Effector CD8-positive, alpha-beta T cell (primary cell): ENCODE measurements at places on chromosomes 4 and X.

GRCh38 chr4:180341926-180342325 lies 1901.3 kb upstream of the TENM3 start:
- no peak for DNase-seq

DNA sequence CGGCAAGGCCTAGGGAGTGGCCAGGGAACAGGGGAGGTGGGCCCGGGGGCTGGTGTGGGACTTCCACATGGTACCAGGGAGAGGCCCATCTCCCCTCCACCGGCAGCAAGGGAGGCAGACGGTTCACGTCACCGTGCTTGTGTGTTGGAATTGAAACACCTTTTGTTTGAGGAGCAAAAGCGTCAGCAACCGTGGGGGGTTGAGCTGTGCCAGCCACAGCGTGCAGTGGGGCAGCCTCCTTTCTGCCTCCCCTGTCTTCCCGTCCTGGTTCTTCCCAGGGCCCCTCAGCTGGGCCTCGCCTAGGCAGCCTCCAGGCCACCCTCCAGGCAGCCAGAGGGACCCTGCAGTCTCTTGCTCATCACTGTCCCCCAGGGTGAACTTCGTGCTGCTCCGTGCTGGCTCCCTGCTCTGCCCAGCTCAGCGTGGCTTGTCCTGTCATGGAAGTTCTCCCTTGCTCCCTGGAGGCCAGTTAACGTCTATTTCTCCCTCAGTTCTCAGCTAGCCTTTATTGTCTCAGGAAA lies 32.1 kb upstream of the HGFAC start:
- DNase-seq = no peak

DNA sequence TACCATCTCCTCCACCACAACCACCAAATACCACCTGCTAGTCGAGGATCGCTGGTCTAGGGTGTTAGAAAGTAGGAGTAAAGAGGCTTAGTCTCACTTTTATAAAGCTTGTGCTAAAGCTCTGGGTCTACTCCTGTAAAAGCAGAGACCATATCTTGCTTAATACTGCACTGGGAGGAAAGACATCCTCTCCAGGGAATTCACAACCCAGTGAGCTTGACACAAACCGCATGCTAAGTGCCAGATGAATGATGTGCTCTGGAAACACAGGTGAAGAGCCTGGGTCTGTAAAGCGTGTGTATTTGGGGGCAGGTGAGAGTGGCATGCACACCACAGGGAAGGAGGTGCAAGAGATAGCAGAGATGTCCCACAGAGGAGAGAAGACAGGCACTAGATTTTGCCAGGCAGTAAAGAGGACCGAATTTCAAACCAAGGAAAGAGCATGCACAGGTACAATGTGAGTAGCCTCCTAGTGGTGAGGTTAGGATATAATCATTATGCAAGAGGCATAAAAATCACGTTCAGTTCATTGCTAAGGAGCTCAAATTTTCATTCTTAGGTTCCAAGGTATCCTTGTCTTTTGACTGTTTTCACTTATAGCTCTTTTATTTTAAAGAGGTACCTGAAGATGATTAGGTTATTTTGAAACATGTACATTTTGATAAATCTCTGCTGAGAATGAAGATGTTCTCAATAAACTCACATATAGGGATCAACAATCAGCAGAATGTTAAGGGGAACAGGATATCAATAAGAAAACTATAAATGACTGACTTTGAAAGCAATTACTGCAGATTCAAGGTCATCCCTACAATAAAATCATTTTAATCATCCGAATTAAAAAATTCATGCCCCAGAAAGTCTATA lies 20.7 kb downstream of the TAPT1 start:
- DNase-seq = no peak

GRCh38 chr4:7623468-7623867 lies 188.7 kb upstream of the PSAPL1 start:
- DNase-seq = no peak

GRCh38 chr4:40419231-40419912 lies 84.2 kb downstream of the CHRNA9 start:
- DNase-seq = no peak

GRCh38 chrX:112840382-112841113 lies at the start of gene AMOT:
AMOT (minus strand) TSS chrX:112840831; CDS start chrX:112823126, 17,705 bp downstream.
- peak; percentile 50 for DNase-seq

DNA sequence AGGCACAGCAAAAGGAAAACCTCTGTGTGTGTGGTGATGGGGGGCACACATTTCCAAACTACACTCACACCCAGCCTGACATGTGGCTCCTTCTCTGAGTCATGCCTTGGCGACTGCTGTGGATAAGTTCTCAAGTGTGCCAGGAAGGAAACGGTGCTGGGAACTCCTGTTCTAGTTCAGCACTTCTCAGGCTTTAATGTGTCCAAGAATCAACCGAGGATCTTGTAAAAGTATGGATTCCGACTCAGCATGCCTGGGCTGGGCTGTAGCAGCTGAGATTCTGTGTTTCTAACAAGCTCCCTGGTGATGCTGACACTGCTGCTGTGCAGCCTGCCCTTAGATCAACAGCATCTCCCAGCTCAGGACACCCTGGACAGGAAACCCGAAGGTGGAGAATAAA lies 20.2 kb downstream of the CLNK start:
- DNase-seq = no peak

- no peak for DNase-seq
Measured at GRCh38 chr4:25484243-25484721, 107.2 kb downstream of the ANAPC4 start.

DNA sequence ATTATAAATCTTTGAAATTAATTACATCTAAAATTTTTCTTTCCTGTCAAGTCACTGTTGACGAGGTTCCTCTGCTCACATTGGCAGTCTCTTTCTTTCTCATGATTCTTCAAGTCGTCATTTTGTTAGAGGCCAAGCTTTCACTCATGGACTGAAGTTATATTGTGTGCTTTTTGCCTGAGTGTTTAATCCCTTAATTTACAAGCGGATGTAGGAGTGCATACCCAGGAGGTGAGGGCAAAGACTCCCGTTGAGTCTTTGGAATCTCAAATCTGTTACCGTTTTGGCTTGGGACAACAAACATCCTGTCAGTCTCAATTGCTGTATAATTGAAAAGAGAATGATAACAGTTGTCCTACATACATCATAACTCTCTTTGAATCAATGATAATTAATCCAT lies 345.0 kb downstream of the TRIML1 start:
- DNase-seq = no peak

DNA sequence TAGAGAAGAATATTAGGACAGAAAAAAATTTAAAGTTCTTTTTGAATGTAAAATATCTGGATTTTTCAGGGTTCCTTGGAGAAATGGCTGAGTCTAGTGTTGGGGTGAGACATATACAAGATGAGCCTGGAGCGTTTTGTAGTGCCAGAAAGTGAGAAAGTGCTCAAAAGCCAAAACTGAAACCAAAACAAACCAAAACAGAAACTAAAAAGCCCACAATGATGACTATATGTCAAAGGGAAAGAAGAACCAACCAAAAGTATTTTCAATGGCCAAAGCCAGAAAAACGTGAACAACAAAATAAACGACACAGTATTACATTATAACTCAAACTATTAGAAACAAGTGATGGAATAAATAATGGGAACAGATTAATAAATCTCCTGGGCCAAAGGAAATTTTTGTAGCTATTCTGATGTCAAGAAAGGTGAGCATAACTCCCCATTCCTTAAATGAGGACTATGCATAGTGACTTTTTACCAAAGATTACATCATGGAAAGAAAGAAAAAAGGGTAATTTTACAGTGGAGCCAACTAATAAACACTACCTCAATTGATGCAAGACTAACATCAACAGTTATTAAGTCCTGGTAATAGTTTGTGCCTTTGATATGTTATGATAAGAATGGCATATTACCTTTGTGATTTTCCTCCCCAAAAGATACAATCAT lies 1137.6 kb downstream of the C4orf33 start:
- no peak for DNase-seq

DNA sequence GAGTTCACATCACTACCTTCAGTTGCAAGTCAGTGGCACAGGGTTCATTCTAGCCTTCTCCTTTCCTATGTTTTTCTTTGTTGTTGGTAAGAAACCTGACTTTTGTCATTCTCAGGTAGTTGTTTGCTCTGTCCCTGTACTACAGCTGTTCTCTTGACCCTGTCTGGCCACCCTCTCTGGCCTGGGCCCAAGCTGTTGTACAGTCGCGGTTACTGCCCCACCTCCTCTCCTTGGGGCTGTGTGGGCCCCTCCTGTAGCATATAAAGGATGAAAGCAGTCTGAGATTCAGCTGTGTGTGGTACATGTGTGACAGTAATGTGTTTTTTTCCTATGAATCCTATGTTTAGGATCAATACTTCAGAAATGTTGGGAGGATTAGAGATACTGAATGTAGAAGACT lies 12.5 kb downstream of the MOB1B start:
- no peak for DNase-seq

DNA sequence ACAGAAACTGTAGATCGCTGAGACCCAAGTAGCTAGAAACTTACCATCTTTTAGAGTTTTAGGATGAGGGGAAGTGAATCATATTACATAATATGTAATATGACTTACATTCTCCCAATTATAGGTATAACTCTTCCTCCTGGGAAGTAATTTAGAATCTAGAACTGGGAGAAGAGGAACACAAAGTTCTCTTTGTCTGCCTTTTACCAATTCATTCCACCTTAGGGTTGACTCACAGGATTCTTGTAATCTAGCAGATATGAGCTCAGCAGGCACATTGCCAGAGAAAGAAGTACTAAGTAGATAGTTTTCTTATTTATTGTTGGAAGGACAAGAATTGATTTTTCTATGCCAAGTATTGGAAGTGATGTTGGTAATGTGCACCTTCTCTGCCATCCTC lies 58.0 kb upstream of the CCSER1 start:
- DNase-seq = no peak

DNA sequence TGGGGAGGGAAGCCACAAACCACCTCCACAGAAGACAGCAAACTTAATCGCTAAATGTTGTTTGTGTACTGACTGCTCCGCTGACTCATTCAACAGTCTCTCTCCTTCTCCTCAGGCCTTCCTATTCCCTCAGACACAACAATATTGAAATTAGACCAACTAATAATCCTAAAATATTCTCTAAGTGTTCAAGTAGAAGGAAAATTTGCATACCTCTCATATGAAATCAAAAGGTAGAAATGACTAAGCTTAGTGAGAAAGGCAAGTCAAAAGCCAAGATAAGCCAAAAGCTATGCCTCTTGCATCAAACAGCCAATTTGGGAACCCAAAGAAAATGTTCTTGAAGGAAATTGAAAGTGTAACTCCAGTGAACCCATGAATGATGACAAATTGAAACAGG lies 75.7 kb upstream of the ARHGAP24 start:
- DNase-seq = no peak

- no peak for DNase-seq
Measured at GRCh38 chrX:23046443-23046842, 46.7 kb downstream of the DDX53 start.

DNA sequence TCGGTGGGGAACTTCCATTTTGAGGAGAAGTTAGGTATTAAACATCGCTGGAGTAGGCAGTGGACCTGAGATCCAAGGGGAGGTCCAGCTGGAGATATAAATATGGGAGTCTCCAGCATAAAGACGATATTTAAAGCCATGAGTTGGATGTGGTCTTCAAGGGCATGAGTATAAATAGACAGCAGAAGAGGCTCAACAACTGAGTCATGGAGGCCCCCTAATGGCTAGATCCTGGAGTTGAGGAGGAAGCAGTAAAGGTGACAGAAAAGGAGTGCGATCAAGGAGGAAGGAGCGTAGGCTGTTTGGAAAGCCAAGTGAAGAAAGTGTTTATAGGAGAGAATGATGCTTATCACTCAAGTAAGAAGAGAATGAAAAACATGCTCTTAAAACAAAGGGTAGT lies 18.1 kb upstream of the APBB2 start:
- no peak for DNase-seq

GRCh38 chrX:35340465-35340864 lies 397.9 kb downstream of the FAM47B start:
- DNase-seq = no peak

DNA sequence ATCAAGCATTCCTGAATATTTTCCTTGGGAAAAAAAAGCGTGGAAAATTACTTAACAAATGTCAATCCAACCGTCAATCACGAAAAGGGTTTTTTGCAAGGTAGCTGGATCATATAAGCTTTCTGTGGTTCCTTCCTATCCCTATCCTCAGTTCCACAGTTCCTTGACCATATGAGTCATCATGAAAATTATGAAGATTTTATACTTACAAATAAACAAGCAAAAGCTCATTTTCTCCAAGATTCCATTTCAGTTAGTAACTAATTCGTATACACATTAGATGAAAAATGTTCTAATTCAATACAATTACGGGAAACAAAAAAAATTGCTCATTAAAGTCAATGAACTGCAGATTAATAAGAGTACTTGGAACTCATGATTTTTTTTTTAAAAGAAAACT lies 228.8 kb downstream of the NSUN7 start:
- DNase-seq = no peak

GRCh38 chr4:182700362-182701160 lies 216.6 kb downstream of the DCTD start:
- no peak for DNase-seq

DNA sequence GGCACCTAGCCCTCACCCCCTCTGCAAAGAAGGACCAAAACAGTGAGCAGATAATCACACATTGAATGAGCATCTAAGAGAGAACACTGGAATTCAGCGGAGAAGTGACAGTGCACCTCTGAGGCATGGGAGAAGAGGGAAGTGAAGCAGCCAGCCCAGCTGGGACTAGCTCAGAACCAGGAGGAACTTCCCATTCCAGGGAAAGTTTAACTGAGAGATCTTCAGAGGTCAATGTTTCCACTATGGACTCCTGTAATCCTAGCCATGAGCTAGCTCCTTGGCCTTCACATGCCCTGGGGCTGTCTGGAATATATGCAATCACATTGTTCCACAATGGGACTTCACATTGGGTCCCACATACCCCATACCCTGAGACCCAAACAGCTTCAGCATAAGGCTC lies 24.4 kb downstream of the TLR6 start:
- DNase-seq = no peak

GRCh38 chr4:146165221-146165620 lies 10.3 kb upstream of the LSM6 start:
- no peak for DNase-seq

GRCh38 chr4:40334591-40335524 lies at the start of gene CHRNA9:
CHRNA9 (plus strand) TSS chr4:40335333; CDS start chr4:40335468, 135 bp downstream.
- DNase-seq = no peak

- DNase-seq = no peak
Measured at GRCh38 chr4:138241281-138242075, 671 bp downstream of the SLC7A11 start.

DNA sequence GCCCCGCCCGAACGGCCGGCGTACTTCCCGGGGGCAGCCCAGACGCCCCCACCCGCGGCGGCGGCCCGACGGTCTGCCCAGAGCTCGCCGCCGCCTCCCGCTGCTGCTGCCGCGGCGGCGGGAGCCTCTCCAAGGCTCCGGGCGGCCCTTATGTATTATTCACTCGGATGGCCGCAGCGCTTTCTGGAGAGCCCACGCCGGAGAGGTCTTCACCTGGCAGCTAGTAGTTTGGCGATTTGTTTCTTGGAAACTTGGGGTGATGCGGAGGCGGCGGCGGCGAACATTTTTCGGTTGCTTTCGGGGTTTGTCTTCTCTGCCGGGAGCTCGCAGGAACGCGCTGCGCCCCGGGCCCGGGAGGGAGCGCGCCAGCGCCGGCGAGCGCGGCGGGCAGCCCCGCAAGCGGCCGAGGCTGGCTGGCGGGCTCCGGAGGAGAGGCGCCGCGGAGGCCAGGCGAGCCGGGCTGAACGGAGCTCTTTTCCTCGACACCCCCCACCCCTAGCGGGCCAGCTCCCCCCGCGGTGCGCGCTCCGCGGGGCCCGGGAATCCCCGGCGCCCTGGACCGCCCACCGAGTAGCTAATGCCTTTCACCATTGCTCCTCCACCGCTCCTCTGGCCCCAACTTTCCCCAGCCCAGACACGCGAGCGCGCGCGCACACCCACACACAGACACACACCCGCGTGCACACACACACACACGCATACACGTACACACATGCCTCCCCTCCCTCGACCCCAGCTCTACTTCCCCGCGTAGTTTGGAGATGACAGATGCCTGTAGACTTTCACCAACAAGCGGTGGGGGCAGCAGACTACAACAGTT lies 113.5 kb downstream of the DHX15 start:
- no peak for DNase-seq
